Fibroblast of villous mesenchyme (primary cell): ENCODE measurements at places on chromosomes 13 and 19. TPM values are rescaled to one million over a fixed set of nuclear protein-coding genes. Genes with fewer than 3 reads are reported as not detected.

GRCh38 chr19:16830679-16831078, 1.5 kb downstream of the SIN3B start:
- peak; percentile 48 for DNase-seq

DNA sequence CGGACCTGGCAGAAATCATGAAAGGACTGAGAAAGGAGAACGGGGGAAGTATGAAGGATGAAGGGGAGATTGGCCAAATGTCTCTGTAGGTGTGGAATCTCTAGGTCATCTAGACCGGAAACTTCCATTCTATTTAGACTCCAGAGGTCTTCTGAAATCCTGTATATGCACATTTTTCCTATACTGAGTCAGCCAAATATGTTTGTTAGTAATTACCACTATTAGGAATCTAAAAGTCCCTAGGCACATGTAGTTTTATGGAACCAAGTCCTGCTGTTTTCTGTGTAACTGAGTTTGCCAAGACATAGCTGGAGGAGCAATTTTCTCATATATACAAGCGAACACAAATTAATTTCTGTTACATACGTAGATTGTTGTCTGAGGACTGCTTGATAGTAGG, 498.1 kb downstream of the GPC5 start:
- DNase-seq: no peak

DNA sequence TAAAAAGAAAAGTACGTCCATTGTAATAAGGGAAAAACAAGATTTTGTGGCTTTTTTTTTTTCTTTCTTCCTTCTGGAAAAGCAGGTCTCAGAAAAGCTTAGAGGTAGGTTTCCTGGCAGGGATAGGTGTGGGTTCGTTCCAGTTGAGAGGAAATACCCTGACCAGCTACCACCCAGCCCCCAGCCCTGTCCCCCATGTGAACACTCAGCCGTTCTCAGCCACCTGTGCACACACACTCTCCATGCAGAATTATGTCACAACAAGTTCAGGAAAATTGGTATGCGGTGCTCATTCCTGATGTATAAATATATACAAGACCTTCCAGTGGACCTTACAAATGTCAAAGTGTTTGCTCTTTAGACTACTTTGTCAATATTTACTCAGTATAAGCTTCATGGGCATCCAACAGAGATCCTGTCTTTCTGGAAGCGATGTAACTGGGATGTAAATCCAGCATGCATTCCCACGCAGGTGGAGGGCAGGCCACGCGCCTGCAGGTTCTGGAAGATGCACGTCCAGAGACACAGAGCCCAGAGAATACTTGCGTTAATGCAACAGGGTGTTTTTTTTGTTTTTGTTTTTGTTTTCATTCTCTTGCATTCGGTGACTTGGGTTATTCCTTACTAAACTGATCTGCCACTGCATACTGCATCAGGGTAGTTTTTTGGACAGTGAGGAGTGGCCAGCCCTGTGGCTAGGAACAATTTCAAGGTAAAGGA, 68.8 kb downstream of the TSHZ3 start:
- no peak for DNase-seq

- DNase-seq: no peak
These were observed 59.1 kb upstream of the CEACAM8 start for GRCh38 chr19:42653841-42654240.

DNA sequence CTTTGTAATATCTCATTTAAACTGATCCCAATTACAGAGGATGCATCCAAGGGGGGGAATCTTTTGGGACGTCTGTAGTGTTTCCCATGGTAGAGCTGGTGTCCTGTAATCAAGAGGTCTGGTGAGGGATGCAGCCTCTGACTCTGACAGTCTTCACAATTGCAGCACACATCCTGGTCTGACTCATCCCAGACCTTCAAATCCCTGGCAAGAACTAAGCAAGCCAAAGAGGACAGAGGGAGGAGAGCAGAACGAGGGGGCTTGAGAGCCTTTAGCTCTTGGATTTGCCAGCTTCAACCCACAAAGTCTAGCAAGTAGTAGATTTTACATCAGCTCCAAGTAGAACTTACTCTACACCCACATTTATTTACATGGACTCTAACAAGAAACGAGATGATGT, 17.3 kb upstream of the FCGBP start:
- DNase-seq: peak; percentile 9

- DNase-seq: no peak
These were observed 897.0 kb downstream of the SLITRK6 start for GRCh38 chr13:84902243-84902642.

- DNase-seq: no peak
These were observed 81.5 kb downstream of the ATP11A start for GRCh38 chr13:112771139-112771876.

DNA sequence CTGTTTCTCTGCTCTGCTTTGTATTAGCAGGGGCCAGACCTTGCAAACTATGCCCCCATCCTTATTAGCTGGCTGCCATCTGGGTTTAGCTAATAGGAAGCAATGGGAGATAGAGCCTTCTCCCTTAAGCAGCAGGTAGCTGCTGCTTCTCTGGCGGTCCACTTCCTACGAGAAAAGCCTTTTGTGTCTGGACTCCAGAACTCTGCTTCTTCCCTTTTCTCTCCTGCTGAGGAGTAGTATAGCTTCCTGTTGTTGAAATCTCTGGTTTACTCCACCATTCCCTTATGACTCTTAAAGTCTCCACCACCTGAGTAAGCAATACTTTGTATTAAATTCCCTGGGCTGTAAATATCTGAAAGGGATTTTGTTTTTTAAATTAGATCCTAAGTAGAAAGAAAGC, 147.1 kb downstream of the DNAJC15 start:
- no peak for DNase-seq

GRCh38 chr13:113500530-113501265, 10.2 kb upstream of the DCUN1D2 start:
- no peak for DNase-seq

DNA sequence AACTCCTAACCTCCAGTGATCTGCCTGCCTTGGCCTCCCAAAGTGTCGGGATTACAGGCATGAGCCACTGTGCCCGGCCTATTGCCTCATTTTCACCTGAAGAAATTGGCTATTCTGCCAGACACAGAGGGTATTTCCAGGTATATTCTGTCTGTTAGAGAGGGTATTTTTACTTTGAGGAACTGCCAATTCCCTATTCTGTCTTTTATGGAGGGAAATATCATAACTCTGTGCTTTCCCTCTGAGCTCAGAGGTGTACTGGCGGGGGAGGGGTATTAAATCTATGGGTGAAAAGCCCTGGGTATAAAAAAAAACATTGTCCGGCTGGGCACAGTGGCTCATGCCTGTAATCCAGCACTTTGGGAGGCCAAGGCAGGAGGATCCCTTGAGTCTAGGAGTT, 24.8 kb downstream of the TSKS start:
- no peak for DNase-seq

GRCh38 chr19:768424-768823, 17.5 kb downstream of the MISP start:
- DNase-seq: peak; percentile 93

DNA sequence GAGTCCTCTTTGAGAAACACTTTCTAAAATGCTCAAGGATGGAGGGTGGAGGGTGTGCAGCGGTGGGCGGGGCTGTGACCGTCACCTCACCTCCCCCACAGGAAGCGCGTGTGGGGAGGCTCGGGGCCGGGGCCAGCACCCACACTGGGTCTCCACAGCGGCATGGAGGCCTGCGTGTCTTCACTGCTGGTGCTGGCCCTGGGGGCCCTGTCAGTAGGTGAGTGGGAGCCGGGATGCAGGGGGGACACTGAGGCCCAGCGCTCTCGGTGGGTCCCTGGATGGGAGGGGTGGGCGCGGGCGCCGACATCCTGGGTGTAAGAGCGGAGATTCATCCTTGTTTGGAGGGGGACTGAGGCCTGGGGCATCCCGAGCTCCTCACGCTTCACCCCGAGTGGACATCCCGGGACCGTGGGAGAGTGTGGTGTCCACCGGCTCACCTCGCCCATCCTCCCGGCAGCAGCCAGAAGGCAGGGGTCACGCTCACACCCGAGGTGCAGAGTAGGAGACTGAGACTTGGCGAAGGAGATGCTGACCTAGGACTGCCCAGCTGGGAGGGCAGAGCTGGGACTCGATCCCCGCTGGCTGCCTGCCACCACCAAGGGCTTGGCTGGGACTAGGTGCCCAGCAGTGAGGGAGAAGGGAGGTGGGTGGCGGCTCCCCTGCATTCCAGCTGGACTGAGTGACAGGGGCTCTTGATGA, at the start of gene GZMM:
Gene GZMM (plus strand): TSS at position 144 of the 699 bp plus-strand sequence. CDS start 19 bp downstream, at position 163.
- DNase-seq: no peak

DNA sequence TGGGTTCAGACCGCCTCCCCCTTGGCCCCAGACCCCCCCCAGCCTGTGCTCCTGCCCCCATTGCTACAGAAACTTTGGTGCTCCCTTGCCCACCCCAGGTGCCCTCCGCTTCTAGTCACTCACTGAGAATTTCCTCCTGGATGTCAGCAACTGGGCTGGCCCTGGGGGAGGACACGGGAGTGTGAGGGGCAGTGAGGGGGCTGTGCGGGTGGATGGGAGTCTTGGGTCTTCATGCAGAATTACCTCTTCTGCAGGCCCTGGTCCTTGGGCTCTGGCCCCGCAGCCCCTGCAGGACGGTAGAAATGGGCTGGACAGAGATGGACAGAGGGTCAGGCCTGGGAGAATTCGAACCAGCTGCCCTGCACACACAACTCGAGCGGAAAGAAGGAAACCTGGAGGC, 4.8 kb downstream of the LILRB5 start:
- DNase-seq: no peak

DNA sequence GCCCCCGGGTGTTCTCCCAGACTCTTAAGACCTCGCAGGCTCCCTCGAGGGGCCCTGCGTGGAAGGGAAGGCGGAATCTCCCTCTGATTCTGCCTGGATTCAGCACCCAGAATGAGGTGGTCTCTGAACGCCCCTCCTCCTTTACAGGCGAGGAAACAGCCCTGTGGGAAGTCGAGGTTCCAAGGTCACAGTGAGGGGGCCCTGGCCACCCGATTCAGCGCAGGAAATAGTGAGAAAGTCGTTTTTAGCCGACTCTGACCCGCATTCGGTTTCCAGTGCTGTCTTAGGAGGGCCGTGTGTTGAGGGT, 1.1 kb downstream of the BSG start:
- DNase-seq: no peak

- DNase-seq: peak; percentile 40
These were observed 299.0 kb downstream of the KLF12 start for GRCh38 chr13:73835138-73835721.

GRCh38 chr13:35481777-35482176, 5.3 kb upstream of the MAB21L1 start:
- no peak for DNase-seq

- no peak for DNase-seq
These were observed 48.6 kb upstream of the POSTN start for GRCh38 chr13:37647031-37647650.

DNA sequence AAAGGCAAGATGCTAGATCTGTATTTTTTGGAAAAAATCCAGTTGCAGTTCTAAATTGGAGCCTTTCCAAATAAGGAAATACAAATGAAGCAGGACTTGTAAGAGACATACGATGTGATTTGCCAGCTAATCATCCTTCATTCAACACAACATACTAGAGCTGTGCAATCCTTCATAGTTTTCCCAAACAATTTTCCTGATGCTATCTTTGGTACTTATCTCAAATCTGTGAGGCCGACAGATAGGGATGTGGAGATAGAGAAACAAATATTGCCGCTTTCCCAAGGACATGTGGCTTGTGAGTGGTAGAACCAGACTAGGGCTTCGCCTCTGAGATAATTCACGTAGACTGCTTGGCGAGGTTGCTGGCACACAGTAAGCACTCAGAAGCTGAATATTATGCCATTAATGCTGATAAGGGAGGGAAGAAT, 176.6 kb downstream of the LMO7 start:
- DNase-seq: peak; percentile 48

DNA sequence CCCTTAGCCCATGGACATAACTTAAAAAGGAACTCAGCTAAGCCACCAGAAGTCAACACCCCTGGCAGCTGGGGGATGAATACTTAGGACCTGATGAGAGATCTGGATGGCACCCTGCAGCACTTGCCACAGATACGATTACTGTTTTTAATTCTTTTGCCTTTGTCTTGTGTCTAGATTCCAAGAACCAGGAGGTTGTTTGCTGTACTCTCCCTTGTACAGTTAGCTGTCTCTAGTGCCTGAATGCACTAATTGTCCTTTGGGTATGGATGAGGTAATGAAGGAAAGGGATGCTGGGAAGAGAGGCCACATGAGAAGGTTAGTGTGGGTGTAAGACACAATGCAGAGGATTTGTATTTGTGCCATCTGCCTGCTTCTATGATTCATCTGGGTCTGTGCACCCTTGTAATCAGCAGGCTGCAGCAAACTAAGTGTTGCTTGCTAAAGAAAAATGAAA, 385.8 kb downstream of the KCNRG start:
- DNase-seq: peak; percentile 47

- DNase-seq: peak; percentile 45
These were observed 43.3 kb upstream of the C13orf46 start for GRCh38 chr13:114017028-114017630.

DNA sequence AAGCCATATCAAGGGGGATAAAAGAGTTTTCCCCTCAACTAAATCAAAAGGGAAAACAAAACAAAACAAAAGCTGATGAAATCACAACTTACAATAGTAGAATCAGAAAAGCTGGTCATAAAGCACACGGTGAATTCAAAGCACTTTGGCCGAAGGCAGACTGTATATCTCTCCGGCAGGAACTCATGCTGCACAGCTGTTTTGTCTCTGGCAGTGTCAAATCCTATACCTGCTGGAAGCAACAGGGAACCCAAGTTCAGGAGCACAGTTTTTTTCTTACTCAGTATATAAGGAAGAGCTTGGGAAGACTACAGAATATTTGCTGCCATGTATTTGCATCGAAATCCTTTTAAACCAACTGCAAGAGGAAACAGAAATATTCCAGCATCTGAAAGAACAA, 213.7 kb downstream of the RFC3 start:
- no peak for DNase-seq

- DNase-seq: no peak
These were observed at the start of gene CACNG7 for GRCh38 chr19:53908935-53909415. Gene CACNG7 (plus strand): TSS chr19:53909278. CDS start chr19:53912832, 3,554 bp downstream.

GRCh38 chr19:6997679-6998445, 23.4 kb downstream of the MBD3L2B start:
- DNase-seq: no peak

DNA sequence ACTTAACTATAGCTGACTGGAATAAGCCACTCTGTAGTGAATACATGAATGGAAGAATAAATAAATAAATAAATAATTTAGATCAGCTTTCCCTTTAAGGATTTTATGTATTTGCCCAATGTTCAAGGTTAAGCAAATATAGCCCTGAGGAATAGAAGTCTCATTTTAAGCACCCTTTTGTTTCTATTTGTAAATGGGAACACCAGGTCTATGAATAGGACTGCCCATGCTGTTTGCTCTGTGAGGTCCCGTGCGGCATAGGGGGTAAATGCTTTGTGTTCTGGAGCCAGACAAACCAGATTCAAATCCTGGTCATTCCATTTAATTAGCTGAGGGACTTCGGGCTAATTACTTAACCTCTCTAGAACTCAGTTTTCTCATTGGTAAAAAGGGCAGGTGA, 29.3 kb downstream of the CBY2 start:
- DNase-seq: no peak

CLPTM1 gene
- 53.1 and 62.6 TPM in 2 replicates for total RNA-seq

LILRB1 gene
- total RNA-seq: not detected in 2 replicates

COL5A3 gene
- 5.6 and 10.6 TPM in 2 replicates for total RNA-seq

CCDC122 gene
- 4.2 and 16.0 TPM in 2 replicates for total RNA-seq

SPACA4 gene
- total RNA-seq: not detected in 2 replicates

CGB3 gene
- total RNA-seq: not detected in 2 replicates

ACP7 gene
- not detected in 2 replicates for total RNA-seq

SERPINE3 gene
- total RNA-seq: not detected in 2 replicates

HCN2 gene
- 0.32 and 0.86 TPM in 2 replicates for total RNA-seq

ENOX1 gene
- total RNA-seq: 1.3 and 2.2 TPM in 2 replicates

THSD8 gene
- not detected in 2 replicates for total RNA-seq

GSX1 gene
- not detected in 2 replicates for total RNA-seq

NCAN gene
- total RNA-seq: under 0.01 TPM in 1 of 2 replicates, not detected in the other

SKA3 gene
- total RNA-seq: 12.9 and 24.2 TPM in 2 replicates

ZNF534 gene
- total RNA-seq: under 0.01 TPM in 1 of 2 replicates, not detected in the other

ZNF738 gene
- 5.2 and 9.1 TPM in 2 replicates for total RNA-seq

ZNF283 gene
- total RNA-seq: 10.6 and 29.8 TPM in 2 replicates

RXFP2 gene
- not detected in 2 replicates for total RNA-seq

ZNF430 gene
- total RNA-seq: 6.1 and 11.7 TPM in 2 replicates
